Left lung (tissue), 14 donors: ENCODE measurements at places on chromosomes 7 and 10. TPM values are rescaled to one million over a fixed set of nuclear protein-coding genes. Genes with fewer than 3 reads are reported as not detected.

Gene PRKCQ
- polyA plus RNA-seq = 5.7 TPM

Gene PDIA4
- polyA plus RNA-seq = 166 TPM

Gene DCLRE1A
- 14.9 TPM for polyA plus RNA-seq

Gene PKD2L1
- 0.39 TPM for polyA plus RNA-seq

Gene HILPDA
- 33.8 TPM for polyA plus RNA-seq

Gene NFE2L3
- 18.8 TPM for polyA plus RNA-seq

Gene NACAD
- polyA plus RNA-seq = 10.9 TPM

Gene RBP3
- polyA plus RNA-seq = not detected

Gene SEMA3A
- 32.5 TPM for polyA plus RNA-seq

Gene ANKRD26
- polyA plus RNA-seq = 13.7 TPM

Gene CTTNBP2
- 21.1 TPM for polyA plus RNA-seq

Gene PITX3
- polyA plus RNA-seq = 0.28 TPM

Gene MMP21
- 0.87 TPM for polyA plus RNA-seq

Gene ARHGEF5
- 24.9 TPM for polyA plus RNA-seq

Gene SORBS1
- polyA plus RNA-seq = 37.5 TPM

Gene PIP
- polyA plus RNA-seq = not detected

Gene CYP51A1
- polyA plus RNA-seq = 36.1 TPM

Gene LOXL4
- polyA plus RNA-seq = 5.8 TPM

Gene NEUROG3
- polyA plus RNA-seq = not detected

Gene TMEM139
- 3.0 TPM for polyA plus RNA-seq

Gene SLC18A2
- polyA plus RNA-seq = 0.28 TPM

Gene CCAR1
- polyA plus RNA-seq = 211 TPM

Gene KIAA1549
- polyA plus RNA-seq = 14.7 TPM
